Substantia nigra (tissue), 51 donors: ENCODE measurements at places on chromosomes 1 and 21.

- DNase-seq = no peak
Measured at GRCh38 chr1:70778056-70778762, 269.4 kb downstream of the PTGER3 start.

GRCh38 chr1:15722836-15723532, 13.1 kb upstream of the SLC25A34 start:
- no peak for DNase-seq

- DNase-seq = no peak
Measured at GRCh38 chr1:4084048-4084431, 184.0 kb upstream of the C1orf174 start.

- DNase-seq = no peak
Measured at GRCh38 chr1:33265780-33266605, 9.7 kb downstream of the ZNF362 start.

GRCh38 chr1:47189844-47190508, at the start of gene PDZK1IP1:
Gene PDZK1IP1, minus strand, starts transcription at chr1:47190036. Its CDS starts 104 bp downstream, at chr1:47189932.
- no peak for DNase-seq

- DNase-seq = no peak
Measured at GRCh38 chr1:31579374-31579773, 3.1 kb downstream of the TINAGL1 start.

DNA sequence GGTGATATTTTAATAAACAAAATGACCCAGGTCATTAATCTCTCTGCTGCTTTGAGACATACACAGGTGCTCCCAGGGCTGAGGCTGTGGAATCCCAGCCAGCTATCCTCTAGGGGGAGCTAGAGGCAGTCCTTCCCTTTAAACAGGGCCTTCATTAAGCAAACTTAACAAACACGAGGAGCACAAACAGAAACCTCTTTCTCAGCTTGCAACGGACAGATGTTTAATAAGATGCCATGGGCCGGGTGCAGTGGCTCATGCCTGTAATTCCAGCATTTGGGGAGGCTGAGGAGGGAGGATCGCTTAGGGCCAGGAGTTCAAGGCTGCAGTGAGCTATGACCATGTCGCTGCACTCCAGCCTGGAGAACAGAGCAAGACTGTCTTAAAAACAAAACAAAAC, 106.7 kb downstream of the HIVEP3 start:
- peak; percentile 14 for DNase-seq

- no peak for DNase-seq
Measured at GRCh38 chr1:234660536-234661316, 50.7 kb upstream of the IRF2BP2 start.

DNA sequence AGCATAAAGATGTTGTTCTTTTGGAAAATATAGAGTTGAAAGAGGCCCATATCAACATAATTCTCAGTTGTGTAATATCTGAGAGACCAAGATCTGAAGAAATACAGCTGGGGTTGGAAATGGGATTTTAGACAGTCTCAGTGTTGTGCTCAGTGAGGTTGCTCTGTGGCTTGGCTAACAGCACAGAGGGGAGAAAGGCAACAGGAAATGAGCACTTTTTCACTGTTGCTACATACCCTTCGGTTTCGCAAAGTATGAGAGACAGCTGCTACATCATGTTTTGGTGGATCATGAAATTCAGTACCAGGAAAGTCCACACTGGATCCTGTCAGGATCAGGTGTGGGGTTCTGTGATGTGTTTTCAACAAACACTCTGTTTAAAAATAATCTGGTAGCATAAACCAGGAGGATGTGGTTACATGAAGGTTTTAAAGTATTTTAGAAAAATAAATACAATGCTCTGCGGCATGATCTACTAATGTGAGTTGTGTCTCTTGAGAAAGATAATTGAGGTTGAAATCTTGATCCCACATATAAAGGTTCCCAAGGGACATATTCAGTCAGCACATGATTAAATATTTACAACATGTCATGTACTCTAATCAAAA, 7.0 kb upstream of the GPR88 start:
- no peak for DNase-seq

DNA sequence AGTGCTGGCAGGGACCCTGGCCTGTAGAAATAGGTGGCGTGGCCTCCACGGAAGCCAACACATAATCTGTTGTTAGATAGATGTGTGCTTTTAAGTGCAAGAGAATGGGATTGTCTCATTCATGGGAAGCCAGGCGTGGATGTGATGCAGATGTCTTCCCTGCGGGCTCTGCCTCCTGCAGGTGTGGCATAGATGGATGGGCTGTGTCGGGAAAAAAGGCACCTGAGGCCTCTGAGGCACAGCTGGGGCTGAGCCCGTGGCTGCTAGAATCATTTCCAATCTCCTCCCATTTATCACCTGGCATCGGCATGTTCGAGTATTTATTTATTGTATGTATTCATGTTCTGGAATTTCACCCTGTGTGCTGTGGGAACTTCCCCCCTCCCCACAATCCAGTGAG, 353.4 kb upstream of the AJAP1 start:
- DNase-seq = no peak

- DNase-seq = no peak
Measured at GRCh38 chr1:99551812-99552614, 93.9 kb upstream of the PALMD start.

- peak; percentile 5 for DNase-seq
Measured at GRCh38 chr1:171868217-171868803, 27.0 kb downstream of the DNM3 start.

DNA sequence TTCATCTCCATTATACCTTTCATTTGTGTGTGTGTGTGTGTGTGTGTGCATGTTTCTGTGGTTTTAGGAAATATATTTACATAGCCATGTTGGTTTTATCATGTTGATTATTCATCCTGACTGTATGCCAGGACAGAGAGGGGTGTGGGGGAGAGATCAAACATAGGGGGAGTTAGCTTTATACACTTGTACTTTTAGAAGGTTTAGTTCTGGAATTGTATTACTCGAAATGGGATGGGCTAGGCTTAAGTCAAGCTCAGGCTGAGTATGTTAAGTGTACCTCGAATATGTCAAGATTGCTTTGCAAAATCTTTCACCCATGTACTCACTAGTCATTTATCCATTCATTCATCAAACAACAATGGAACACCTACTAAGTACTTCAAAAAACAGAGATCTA, 123.3 kb downstream of the HMCN1 start:
- no peak for DNase-seq

GRCh38 chr1:69491416-69491815, 76.3 kb upstream of the LRRC7 start:
- DNase-seq = no peak

- DNase-seq = no peak
Measured at GRCh38 chr1:241482761-241483250, 36.7 kb downstream of the FH start.

DNA sequence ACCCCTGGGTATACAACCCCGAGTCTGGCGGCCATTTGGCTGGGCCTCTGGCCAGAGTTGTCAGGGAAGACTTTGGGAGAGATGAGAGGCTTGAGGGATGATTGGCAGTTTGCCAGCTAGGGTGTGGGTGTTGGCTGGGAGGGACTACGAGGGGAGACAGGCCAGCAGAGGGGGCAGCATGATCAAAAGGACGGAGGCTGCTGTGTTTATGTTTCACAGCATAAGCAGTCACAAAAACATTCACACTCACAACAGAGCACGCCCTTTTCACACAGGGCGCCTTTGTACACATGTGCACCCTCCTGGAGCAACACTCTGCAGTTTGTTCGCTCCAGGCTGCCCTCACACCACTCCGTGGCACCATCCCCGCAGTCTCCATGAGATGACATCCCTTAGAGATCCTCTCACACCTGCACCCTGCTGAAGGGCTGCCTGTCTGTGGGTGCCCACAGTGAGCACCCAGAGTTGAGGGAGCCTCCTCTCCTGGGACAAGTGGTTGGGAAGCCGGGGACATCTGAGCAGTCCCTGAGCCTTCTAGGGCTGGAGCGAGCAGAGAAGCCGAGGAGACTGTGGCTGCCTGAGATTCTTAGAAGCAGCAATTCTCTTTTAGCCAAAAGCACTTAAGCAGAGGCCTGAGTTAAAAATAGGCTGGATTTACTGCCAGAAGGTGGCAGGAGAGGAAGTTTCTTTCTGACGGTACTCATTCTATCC, 15.4 kb downstream of the EFNA3 start:
- no peak for DNase-seq

GRCh38 chr1:247841796-247842195, at the start of gene OR11L1:
Gene OR11L1, minus strand, starts transcription at chr1:247841896. Its CDS starts 0 bp downstream, at chr1:247841896.
- no peak for DNase-seq

- no peak for DNase-seq
Measured at GRCh38 chr1:11546456-11546855, 67.5 kb downstream of the DISP3 start.

GRCh38 chr1:28950449-28950848, 36.1 kb downstream of the EPB41 start:
- DNase-seq = no peak

DNA sequence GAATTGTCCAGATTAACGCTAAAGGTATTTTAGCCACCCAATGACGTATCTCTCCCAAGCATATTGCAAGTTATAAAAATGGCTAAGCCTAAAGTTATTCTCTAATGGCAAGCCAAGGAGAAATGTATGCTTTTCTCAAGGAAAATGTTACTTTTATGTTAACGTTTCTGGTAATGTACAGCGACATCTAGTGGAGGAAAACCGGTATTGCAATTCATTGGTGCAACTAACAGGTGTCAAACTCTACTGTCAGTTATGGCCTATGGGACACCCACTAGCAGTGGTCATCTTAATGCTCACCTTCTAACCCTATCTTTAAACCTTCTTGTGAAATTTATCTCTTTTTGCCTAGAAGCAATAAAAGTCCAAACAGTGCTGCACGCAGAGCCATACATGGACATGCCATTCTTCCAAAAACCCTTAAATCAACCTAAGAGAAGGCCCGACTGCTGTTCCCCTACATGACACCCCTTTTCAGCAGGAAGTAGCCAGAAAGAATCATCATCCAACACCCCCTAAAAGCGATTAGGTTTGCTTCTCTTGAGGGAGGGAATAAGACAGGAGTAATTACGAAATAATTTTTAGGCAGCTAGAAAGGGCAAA, 68.7 kb upstream of the LRIF1 start:
- DNase-seq = no peak

GRCh38 chr1:47934243-47934805, 62.9 kb downstream of the TRABD2B start:
- DNase-seq = no peak

DNA sequence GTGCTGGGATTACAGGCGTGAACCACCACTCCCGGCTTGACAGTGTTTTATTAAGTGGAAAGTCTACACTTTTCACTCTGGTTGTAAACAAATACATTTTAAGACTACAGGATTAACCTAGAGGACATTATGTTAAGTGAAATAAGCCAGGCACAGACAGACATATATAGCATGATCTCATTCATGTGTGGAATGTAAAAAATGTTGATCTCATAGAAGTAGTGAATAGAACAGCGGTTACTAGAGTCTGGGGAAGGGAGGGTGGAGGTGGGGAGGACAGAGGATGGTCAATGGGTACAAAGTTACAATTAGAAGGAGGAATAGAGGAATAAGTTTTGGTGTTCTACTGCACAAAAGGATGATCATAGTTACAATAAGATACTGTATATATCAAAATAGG, 16.9 kb downstream of the CTH start:
- DNase-seq = no peak

GRCh38 chr1:115135681-115136080, 46.4 kb upstream of the TSPAN2 start:
- DNase-seq = no peak
